Stimulated activated naive CD4-positive, alpha-beta T cell (primary cell): ENCODE measurements at places on chromosomes 2 and 18.

DNA sequence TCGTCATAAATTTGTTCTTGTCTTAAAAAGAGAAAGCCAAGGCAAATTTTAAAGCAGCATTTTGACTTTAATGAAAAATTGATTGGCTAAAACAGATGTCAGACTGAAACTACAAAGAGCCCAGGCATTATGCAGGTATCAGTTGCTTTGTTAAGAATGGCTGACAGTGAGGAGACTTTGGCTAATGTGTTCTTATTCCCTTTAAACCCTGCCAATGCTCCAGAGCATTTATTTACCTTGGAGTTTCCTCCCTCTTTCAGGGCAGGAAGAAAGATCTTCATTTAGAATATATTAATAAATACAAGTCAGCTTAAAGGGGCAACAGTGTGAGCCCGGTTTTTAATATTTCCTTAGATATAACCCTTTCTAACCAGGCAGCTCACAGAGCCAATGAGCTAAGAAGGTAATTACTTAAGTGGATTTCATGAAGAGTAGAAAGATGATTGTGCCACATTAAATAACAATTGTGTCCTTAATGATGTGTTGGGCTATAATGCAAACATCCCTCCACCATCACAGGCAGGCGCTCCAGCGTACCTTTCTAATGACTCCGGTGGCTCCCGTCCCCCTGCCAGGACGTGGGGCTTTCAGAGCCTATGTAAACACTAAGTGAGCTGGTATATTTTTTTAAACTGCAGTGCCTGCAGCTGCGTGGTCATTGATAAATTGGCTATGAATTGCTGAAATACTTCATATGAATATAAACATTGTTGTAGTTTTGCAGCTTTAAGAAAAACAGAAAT lies 349.4 kb upstream of the POU3F3 start:
- no peak for DNase-seq

DNA sequence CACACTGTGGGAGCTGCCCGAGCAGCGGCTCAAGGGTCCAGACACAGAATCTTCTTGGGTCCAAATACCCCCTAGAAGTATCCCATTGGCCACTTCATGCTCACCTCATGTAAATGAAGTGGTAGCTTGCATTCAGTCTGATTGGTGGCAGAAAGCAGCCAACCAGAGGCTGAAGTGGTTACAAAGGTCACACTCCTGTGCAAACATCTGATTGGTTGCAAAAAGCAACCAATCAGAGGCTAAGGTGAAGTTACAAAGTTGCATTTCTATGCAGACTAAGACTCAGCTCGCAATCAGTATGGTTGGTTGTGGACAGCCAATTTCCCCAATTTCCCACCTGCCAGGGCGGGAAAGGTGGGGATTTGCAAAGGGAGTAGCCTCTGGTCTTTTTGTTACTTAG lies 94.3 kb downstream of the DGKD start:
- no peak for DNase-seq

DNA sequence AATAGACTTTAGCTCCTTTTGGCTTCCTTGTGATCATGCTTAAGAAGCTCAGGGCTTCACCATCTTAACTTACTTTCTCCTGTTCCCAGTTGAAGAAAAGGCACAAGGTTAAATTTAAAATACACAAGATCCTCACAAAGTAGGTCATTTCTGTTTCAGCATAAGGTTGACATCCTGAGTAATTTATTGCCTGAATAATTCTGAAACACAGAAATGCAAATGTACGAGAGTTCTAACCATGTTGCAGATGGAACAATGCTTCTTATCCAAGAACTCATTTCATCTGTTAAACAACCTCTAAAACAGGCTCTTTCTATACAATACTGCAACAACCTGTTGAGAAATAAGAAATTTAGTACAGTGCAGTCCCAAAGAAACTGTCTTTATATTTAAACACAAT lies 395.2 kb downstream of the BCL11A start:
- DNase-seq, result no peak

- DNase-seq, result no peak
These were observed 61.2 kb downstream of the CCDC85A start for GRCh38 chr2:56244911-56245530.

GRCh38 chr2:152413228-152414030 lies 78.5 kb downstream of the FMNL2 start:
- no peak for DNase-seq

DNA sequence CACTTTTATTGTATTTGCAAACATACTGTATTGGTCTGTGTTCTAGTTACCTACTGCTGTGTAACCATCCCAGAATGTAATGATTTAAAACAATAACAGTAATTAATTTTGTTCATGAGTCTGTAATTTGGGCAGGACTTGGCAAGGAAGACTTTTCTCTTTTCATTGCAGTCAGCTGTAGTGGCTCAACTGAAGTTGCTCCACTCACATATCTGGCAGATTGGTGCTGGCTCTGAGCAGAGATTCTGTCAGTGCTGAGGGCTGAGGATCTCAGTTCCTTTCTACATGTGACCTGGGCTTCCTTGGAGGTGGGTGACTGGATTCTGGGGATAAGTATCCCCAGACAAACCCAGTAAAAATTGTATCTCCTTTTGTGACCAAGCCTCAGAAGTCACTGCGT lies 26.6 kb downstream of the PTPN4 start:
- no peak for DNase-seq

DNA sequence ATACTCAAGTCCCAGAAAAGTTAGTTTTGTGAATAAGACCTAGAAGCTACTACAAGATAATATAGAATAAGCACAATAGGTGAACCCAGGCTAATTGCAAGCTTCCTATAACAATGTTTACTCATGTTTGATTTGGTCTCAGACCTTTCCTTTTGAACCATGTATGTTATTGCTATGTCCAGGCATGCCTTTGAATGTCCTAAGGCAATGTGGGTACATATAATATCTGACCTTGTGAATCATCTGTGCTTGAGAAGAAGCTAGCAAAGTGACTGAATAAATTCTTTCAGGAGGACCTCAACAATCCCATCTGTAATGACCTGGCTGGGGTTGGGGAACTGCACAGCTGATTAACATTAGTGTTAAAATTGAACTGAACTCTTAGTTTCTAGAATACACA lies 1285.9 kb upstream of the CELF4 start:
- DNase-seq, result no peak

DNA sequence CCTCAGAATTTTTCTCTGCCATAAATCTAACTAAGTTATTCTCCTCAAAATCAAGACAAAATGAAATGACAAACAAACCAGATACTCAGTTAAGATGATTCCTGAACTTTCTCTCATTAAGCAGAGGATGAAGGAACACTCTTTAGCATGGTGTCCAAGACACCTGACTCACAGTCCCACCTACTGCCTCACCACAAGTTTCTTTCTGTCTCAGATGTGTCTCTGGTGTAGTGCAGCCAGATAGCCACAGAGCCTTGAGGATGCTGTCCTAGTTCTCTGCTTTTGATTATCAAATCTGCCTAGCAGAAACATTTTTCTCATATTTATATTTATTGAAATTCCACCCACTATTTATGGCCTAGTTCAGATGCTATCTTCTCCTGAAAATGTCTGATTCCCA lies 103.6 kb upstream of the TMEM200C start:
- DNase-seq, result no peak

GRCh38 chr2:178484245-178485041 lies 4.2 kb downstream of the PLEKHA3 start:
- no peak for DNase-seq
